ENCODE measurements at places on chromosomes 2 and 18.

GRCh38 chr2:129237966-129238725, 741.3 kb upstream of the RAB6C start:
- no peak for DNase-seq

DNA sequence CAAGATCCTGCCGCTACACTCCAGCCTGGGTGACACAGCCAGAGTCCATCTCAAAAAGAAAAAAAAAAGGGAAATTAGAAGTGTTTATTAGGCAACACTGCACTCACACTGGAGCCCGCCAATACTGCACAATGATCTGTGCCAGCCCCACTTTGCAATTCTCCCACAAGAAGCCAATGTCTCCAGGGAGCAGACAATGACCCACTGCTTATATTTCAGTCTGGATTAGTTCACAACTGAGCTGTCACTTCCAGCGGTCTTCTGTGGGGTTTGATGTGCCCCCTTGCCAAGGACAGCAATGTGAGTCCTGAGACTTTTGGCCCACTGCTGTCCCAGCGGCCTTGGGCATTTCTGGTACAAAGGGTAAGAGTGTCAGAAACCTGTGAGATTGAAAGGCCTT, 85.6 kb upstream of the PPM1B start:
- no peak for DNase-seq

DNA sequence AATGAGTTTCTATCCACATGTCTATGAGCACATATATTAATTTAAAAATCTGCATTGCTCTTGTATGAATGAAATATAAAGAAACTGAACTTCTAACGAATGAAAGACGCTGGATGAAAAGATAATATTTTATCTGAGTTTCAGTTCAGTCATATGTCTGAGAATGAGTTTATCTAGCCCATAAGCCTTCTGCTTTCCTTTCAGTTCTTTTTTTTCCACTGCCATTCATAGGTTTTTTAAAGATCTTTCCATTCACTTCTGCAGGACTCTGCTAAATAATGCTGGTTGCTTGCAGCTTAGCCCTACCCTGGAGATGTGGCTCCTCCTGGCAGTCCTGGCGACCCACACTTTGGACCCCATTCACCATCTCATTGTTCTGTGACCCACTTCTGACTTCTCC, 109.0 kb downstream of the BCL2 start:
- no peak for DNase-seq

DNA sequence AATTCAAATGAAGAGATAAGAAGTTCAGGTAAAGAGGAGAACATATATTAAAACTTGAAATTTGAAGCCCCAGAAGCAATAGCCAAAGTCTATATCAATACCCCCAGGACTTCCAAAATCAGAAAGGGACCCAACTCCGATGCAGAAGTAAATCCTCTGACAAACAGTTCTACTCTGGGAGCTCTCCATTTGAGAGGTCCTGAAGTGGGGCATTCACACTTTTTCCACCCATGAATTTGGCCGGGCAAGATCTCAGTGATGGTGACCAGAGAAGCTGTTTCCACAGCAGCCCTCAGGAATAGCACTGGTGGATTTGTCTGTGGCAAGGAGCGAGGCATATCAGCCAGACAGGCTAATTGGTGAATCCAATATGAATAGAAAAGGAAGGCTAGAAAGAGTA, 313.6 kb upstream of the MC4R start:
- DNase-seq = no peak

- DNase-seq = peak; percentile 44
Observed at GRCh38 chr2:10538224-10538894, 90.2 kb upstream of the ODC1 start.

- no peak for DNase-seq
Observed at GRCh38 chr2:214533541-214533940, 122.7 kb downstream of the VWC2L start.

All from non-pigmented ciliary epithelial cell (primary cell).